ENCODE measurements at places on chromosomes 16 and 17.

GRCh38 chr17:47200325-47200664 is 8.9 kb upstream of the MYL4 start:
- DNase-seq = no peak

DNA sequence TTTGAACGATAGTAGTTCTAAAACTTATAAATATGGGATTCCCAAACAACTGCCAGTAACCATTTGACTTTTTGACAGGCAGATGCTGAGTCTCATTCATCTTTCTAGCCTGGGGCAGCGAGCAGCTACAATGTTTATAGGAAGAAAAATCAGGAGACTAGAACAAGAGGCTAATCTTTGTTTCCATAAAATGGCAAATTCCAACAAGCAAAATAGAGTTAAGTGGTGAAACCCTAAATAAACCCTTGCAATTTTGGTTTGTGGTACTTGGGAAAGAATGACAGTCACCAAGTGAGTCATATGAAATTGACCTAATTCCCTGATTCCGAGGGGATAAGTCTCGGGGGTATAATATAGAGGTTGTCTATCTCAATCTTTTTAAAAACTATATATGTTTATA is 27.3 kb upstream of the HS3ST2 start:
- no peak for DNase-seq

DNA sequence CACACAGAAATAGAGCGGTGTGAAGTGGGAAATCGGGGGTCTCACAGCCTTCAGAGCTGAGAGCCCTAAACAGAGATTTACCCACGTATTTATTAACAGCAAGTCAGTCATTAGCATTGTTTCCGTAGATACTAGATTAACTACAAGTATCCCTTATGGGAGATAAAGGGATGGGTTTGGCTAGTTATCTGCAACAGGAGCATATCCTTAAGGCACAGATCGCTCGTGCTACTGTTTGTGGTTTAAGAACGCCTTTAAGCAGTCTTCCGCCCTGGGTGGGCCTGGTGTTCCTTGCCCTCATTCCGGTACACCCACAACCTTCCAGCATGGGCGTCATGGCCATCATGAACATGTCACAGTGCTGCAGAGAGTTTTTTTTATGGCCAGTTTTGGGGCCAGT is 27.0 kb downstream of the TMC6 start:
- DNase-seq = no peak

DNA sequence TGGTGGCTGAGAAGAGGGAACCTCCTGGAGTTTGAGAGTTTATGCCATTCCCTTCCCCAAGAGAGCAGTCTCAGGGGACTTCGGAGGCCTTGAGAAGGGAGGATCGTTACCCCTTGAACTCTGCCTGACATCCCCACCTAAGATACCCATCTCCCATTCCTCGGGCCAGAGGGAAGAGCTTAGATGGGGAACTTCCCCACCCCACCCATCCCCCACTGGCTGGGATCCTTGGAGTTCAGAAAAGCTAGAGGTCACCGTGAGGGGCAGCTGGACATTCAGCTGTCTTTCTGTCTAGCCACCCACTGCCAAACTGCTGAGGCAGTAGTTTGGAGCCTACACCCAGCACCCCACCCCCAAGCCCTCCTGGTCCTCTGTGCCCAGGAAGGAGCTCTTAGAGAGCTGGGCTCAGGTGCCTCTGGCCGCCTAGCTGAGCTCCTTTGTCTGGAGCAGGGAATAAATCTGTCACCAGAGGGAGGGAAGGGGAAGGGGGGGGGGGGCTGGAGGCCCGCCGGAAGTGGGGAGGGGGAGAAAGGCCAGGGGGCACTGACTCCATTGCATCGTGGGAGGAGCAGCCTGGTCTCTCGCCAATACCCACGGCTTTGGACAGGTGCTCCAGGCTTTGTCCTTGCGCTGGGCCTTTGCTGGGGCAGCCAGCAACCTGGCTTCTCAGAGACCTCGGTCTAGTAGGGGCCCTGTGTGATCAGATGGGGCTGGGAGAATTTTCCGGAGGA is 1.0 kb downstream of the HSD11B2 start:
- DNase-seq = no peak

DNA sequence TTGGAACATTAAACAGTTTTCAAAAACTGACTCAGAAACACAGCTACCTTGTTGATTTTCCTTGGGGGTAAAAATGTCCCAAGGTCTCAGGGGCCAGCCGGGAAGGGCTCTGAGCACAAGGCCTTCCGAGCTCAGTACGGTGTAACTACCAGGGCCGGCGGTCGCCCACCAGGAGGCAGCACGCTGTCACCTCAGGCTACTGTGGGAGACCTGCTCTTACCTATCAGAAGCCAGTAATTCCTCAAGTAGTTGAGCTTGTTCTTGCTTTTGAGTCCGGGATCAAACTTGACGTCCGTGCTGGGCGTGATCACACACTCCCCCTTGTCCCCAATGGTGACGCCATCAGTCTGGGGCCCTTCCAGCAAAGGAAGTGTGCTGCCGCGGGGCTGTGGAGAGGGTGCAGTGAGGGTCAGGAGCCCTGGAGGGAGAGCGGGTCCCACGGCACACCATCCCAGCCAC is 43.4 kb upstream of the ICAM2 start:
- DNase-seq = no peak

DNA sequence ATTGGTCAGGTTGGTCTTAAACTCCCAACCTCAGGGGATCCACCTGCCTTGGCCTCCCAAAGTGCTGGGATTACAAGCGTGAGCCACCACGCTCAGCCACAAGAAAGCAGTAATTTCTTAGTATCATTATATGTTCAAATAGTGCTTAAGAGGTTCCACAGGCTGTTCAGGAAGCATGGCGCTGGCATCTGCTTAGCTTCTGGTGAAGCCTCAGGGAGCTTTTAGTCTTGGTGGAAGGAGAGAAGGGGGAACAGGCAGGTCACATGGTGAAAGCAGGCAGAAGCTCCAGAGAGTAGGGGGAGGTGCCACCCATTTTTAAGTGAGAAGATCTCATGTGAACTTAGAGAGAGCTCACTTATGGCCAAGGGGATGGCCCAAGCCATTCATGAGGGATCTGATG is 3.7 kb upstream of the SEC14L1 start:
- no peak for DNase-seq

GRCh38 chr17:74527081-74527480 is 4.2 kb downstream of the CD300LB start:
- no peak for DNase-seq

- DNase-seq = no peak
Measured at GRCh38 chr16:74079232-74079586, 217.4 kb upstream of the PSMD7 start.

GRCh38 chr16:88710556-88710955 is 4.3 kb downstream of the CTU2 start:
- DNase-seq = no peak

GRCh38 chr17:58291246-58291645 is 10.5 kb upstream of the MPO start:
- DNase-seq = no peak

DNA sequence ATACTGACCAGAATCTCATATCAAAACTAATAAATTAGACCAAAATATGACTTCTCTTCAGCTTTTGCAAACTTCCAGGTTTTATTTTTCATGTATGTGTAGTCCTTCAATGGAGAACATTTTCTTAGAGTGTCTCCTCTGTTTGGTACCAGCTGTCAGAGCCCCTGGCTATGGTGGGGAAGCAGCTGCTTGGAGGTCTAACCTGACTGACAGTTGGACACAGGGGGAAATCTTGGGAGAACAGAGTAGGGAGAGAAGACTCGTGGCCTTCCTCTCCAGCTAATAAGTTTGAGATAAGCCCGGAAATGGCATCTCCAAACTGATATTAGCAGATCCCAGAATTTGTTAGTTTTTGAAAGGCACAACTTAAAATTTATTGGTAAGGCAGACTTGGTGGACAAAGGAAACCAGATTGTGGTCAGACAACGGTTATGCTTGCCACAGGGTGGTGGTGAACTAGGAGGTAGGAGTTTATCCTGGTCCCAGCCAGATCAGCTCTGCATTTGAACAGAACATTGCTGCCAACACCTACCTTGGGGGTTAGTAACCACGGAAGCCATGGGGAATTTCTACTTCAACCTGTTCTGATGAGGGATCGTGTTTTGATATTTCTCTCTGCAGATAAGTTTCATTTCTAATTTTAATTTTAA is 39.2 kb upstream of the IRX3 start:
- DNase-seq = no peak

- no peak for DNase-seq
Measured at GRCh38 chr16:47644166-47644565, 183.0 kb downstream of the PHKB start.

DNA sequence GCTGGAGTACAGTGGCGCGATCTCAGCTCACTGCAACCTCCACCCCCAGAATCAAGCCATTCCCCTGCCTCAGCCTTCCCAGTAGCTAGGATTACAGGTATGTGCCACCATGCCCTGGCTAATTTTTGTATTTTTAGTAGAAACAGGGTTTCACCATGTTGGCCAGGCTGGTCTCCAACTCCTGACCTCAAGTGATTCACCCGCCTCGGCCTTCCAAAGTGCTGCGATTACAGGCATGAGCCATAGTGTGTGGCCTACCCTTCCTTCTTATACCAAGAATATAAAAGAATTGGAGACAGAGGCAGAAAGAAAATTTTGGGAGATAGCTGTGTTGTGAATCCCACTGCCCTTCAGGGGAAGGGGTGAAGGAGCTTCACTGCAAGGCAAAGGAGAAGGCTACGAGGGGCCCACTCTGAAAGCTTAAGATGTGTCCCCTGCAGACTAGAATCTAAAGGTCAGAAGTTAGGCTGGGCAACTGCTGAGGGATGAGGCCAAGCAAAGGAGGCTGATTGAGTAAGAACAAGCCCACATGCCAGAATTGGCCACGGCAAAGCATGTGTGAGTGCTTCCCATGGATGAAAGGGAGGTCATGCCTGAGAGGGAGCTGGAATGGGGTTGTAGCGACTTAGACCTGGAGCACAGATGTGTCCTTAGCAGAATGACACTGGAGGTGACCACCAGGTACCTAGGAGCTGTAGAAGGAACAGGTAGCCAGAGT is 8.4 kb upstream of the CRYBA1 start:
- no peak for DNase-seq

- no peak for DNase-seq
Measured at GRCh38 chr17:18004884-18005305, 32.2 kb downstream of the DRC3 start.

DNA sequence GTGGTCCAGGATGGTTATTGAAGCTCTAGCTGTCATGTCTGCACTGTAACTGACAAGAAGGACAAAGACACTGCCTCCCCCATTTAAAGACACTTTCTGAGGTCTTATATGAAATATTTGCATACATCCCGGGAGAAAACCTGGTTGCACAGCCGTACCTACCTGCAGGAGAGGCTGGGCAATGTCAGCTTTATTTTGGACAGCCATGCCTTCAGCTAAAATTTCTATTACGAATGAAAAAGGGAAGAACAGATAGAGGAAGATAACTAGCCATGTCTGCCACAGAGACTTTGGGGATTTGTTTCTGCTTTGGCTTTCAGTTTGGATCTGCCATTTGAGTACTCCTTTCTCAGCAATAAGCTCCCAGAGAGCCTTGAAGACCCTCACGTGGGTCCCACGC is 19.0 kb downstream of the SLC7A6 start:
- no peak for DNase-seq

DNA sequence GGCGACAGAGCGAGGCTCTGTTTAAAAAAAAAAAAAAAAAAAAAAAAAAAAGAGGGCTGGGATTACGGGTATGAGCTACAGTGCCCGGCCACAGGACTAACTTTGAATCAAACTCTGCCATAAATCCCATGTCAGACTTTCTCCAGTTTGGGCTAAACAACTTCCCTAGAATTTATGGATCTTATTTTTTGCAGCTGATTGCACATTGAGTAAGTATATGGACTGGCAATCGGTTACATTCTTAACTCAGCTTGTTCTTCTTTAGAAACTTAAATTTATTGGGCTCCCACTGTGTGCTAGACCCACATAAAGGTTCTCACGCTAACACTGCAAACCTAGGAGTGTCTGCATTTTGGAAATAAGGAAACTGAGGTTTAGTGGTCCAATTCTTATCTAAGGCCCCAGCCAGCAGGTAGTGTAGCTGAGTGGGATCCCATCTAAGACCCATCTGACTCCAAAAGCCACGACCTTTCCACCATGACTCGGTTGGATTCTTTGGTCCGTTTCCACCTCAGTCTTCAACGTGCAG is 718 bp upstream of the CBFB start:
- no peak for DNase-seq

DNA sequence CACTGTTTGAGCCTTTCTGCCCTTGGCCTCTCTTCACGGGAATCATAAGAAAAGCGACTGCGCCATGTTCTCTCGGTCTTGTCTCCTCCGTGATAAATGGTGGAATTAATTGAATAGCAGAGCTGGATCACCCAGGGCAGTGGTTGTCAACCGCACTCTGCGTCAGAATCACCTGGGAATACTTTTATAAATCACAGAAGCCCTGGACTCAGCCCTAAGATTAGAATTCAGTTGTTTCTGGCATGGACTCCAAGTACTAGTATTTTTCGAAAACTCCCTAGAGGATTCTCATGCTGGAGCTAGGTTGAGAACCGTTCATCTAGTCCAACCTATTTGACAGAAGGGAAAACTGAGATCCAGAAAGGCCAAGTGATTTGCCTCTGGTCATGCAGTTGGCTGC is 64.1 kb downstream of the SPACA3 start:
- no peak for DNase-seq

DNA sequence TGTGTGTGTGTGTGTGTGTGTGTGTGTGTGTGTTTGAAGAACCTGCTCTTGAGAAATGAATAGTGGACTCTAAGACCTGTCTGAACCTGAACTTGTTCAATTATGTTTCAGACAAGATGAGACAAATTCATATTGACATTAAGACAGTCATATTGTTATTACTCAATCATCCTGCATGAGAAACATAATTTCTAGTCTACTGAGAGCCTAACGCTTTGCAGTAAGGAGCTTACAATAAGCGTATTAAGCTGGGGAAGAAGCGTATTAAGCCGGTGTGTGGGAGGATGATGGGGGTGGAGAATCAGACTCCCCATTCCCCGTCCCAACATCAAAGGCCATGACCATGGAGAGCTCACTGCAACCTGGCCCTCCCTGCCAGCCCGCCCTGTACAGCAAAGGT is 22.4 kb upstream of the MNT start:
- no peak for DNase-seq

DNA sequence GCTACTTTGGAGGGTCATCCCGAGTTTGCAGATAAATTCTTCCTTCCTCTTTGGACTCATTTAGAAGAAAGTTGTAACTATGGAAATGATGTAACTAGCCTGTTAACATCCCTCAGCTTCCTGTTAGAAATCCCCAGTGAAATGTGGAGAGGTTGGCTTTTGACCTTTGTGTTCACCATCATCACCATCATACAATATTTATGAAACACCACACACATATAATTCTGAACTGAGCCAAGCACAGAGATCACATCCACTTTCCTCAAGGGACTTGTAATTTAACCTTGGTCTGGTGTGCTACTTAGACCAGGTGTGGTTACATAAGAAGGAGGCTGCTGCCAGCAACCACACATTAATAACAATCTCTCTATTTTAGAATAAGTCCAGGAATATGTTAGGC is 2.5 kb downstream of the CAPNS2 start:
- no peak for DNase-seq

- no peak for DNase-seq
Measured at GRCh38 chr16:84004442-84004841, 36.4 kb downstream of the NECAB2 start.

Measured in Caki2 (cell line).